ENCODE measurements at places on chromosomes 11 and 22.

DNA sequence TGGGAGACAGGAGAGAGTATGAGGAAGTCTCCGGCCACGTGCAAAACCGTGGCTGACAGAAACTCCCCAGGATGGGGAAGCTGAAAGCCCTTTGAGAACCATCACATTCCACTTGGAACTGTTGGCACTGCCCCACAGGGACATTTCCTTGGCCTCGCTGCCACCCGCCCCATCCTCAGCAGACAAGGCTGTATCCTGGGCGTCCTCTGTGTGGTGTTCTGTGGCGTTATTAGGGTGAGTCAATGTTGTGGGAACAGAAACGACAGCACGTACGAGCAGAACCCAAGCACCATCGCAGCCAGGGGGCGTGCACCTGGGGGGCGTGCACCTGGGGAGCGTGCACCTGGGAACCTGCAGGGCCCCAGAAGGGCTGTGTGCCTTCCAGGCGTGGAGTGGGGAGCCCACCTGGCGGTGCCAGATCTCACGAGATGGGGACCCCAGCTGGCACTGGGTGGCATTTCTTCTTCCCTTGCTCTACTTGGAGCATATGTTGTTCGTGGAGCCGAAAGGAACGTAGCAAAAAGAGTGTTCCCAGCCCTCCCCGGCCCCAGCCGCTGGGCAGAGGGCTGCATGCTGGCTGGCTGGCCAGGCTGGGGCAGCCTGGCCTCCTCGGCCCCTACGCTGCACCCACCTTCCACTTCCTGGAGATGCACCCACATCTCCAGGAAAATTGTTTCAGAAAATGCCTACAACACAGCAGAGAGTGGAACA, 35.4 kb downstream of the NFAM1 start:
- DNase-seq, result no peak

DNA sequence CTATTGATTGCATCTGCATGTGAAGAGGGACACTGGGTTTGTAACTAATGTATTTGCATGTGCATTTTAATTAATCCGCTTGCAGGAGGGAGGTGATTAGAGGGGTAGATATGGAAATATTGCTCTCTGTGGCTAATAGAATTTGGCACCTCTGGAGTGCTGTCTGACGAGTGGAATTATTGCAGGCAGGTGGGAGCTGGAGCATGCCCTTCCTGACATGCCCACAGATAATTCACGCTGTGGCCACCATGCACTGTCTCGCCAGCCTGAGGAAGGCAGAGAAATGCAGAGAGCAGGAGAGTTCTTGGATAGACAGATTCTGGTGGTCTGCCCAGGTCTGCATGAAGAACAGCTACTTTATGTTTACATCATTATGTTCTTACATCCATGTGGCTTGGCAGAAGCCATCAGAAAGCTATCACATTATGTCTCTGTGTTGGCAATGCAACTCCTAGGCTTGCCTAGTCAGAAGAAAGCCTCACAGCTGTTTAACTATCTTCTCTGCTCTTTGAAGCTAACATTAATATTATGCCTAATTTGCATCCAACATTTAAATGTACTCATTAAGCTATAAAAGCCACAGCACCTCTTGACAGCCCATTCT, 89.4 kb upstream of the DRD2 start:
- DNase-seq, result no peak

GRCh38 chr11:83192606-83193245, 786 bp upstream of the ANKRD42 start:
- no peak for DNase-seq

GRCh38 chr22:50420015-50420414, 54.8 kb downstream of the SBF1 start:
- DNase-seq, result no peak

DNA sequence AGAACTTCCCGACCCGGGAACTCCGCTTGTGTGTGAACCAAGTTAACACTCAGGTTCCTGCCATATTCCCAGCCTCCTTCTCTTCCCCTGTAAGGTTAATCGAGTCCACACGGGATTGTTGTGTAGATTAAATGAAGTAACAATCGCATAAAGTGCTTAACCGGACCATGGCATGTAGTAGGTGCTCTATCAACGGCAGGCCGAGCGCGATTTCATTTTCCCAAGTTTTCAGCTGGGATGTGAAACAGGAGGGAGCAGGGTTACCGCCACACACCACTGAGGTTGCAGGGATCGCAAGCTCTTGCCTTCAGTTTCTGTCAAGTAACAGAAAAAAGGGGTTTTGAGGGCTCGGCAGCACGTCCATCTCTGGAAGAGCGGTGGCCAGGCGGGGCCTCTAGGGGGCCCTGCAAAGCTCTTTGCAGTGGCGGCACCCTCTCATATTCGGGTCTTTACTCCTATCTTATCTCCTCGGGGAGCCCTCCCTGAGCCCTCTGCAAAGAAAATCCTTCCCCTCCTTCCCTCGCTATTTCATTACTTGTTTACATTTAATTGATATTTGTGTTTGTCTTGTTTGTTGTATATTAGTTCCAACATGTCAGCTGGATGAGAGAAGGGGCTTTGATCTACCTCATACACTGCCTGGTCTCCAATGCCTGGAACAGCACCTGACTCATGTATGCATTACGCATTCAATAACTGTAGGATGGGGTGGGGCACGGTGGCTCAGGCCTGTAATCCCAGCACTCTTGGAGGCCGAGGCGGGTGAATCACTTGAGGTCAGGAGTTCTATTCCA, 816 bp upstream of the PLEKHA7 start:
- DNase-seq, result no peak

DNA sequence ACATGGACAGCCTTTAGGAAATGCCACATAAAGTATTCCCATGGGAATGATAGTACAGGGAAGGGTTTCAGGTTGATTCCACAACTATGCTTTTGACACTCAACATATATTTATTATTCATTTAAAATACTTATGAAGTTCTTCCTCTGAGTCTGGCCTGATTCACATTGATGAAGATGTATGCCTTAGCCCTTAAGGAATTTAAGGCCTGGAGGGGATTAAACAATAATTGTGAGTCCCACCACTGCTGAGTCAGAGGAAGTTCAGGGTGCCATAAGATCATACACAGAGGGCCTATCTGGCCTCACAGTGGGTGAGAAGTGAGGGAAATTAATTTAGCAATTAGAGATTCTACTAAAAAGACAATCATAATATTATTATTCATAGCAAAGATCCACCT, 161.1 kb upstream of the SNX19 start:
- no peak for DNase-seq

GRCh38 chr11:88469561-88470225, 132.2 kb upstream of the CTSC start:
- no peak for DNase-seq

GRCh38 chr11:27701355-27702105, 1.3 kb upstream of the BDNF start:
- DNase-seq, result no peak

- DNase-seq, result no peak
Measured at GRCh38 chr11:111450480-111451320, 61.5 kb downstream of the BTG4 start.

GRCh38 chr22:44126807-44127206, 53.9 kb upstream of the PARVG start:
- DNase-seq, result no peak

GRCh38 chr11:134181707-134182106, 42.1 kb downstream of the NCAPD3 start:
- no peak for DNase-seq

GRCh38 chr11:75896843-75897419, 81.9 kb downstream of the UVRAG start:
- DNase-seq, result no peak

DNA sequence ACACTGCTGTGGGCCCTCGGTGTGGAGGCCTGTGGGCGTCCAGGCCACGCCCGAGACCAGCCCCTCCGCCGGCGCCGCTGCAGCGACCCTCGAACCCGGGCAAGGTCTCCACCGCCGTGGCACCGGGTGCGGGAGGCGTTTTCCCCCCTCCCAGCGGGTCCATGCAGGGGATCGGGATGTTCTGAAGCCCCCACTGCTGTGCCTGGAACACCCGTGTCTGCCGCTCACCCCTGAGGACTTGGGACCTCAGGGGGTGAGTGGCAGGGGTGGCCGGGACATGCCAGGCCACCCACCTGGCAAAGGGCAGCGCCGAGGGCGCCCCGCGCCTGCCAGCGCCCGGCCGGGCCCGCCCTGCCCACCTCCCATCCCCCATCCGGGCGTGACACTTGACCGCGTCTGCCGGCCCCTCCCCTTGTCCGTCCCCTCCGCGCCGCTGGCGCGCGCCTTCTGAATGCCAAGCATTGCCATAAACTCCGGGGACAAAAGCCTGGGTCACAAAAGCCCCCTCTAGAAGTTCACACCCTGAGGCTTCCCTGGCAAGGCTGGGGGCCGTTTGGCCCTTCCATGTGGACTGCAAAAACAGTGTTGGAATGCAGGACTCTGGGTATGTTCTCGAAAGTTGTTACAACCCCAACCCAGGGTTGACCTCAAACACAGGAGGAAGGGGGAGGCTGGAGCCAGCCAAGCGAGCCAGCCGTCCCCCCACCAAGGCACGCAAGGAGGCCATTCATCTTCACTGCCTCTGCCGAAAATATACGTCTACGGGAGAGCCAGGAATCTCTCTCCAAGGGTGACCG, 819 bp upstream of the KCNQ1OT1 start:
- no peak for DNase-seq

DNA sequence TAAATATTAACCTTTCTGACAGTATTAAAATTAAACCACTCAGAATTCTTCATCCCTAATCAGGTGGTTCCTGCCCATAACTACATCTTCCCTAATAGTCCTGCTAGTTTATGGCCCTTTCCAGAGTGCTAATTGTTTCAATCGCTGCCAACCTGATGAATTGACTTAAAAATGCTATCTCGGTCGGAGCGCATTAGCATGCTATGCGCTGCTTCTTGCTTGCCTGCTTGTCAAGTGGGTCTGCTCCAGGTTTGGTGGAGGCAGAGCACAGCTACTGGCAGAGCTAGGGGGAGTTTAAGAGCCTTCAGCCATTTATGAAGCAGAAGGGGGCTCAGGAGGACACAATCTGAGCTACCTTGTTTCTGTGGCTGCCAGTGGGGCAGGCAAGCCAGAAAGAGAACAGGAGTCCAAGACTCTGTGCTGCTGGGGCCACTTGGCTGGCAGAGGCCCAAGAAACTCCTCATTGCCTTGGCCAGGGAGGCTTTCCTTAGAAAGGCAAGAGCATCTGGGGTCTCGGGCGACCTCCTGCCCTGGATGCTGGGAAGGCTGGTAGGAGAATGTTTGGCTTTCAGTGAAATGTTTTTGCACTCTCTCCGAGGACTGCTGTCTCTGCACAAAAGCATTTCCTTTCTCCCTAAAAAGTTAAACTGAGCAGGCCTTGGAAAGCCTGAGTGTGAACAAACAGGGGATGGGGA, 62.1 kb upstream of the PHOX2A start:
- DNase-seq, result no peak

- no peak for DNase-seq
Measured at GRCh38 chr22:42145175-42145574, 14.6 kb upstream of the CYP2D6 start.

GRCh38 chr11:111819161-111819828, 52.1 kb downstream of the ALG9 start:
- no peak for DNase-seq

DNA sequence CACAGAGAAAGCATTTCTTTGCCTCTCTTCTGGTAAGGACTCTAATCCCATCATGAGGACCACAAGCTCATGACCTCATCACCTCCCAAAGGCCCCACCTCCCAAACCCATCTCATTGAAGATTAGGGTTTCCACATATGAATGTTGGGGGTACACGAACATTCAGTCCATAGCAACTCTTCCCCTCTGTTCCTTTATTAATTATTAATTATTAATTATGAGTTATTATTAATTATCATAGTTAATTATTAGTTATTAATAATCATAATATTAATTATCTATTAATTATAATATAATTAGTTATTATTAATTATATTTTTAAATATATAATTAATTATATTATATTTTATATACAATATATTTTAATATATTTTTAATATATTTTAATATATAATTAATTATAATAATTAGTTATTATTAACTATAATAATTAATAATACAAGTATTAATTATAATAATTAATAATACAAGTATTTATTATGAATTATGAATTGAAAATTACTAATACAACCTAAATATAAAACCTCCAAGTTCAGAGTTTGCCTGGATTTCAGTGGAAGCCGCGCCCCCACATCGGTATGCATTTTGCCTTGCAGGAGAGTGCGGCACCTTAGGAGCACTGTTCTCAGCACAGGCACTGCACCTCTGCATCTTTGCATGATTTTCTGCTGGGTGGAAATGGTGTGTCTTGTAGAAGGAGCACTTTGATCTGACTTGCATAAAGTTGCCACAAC, 128.0 kb upstream of the FGF3 start:
- no peak for DNase-seq

DNA sequence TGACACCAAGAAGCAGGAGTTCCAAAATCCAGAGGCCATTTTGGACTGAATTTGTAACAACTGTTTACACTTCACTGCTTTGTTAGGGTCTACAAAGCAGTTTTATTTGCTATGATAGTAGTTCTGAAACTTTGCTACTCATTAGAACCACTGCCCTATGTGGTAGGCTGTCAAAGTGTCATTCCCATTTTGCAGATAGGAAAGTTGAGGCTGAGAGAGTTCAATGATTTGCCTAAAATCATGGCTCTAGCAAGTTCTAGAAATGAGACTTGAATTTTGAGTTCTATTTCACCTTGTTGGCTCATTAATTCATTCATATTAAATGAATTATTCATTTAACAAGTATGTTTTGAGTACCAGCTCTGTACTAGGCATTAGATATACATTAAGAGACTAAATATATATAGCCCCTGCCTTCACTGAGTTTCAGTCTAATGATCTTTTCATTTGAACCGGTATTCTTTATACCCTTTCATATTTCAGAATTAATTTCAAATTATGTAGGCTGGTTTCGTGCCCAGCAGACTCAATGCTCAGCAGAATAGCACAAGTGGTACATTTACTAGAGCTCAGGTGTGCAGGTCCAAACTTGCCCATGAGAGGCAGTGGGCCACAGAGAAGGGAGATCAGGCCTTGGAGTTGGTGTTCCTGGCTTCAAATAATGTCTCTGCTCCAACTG, 93.5 kb downstream of the ME3 start:
- no peak for DNase-seq

- no peak for DNase-seq
Measured at GRCh38 chr11:61976420-61976800, 9.0 kb upstream of the FTH1 start.
